ENCODE measurements at places on chromosomes 1 and 21.

- peak; percentile 51 for DNase-seq
These were observed 44.9 kb downstream of the EVA1C start for GRCh38 chr21:32457360-32457840.

DNA sequence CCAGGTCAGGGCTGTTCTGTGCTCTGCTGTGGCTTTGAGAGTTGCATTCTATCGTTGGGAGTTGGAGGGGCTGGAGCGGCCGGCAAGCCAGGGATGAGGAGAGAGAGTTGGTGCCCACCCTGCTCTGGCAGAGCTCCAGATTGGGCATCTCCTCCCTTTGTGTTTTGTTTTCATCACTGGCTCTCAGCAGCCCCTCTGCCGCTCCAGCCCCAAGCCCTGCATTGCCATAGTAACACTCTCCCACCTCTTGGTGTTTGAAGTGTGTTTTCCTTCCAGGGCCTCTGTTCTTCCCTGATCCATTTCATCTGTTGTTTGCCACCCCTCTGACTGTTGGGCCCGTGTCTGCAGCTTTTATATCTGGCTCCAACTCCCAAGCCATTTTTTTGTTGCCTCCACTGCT, 152.7 kb downstream of the URB2 start:
- DNase-seq, result no peak

DNA sequence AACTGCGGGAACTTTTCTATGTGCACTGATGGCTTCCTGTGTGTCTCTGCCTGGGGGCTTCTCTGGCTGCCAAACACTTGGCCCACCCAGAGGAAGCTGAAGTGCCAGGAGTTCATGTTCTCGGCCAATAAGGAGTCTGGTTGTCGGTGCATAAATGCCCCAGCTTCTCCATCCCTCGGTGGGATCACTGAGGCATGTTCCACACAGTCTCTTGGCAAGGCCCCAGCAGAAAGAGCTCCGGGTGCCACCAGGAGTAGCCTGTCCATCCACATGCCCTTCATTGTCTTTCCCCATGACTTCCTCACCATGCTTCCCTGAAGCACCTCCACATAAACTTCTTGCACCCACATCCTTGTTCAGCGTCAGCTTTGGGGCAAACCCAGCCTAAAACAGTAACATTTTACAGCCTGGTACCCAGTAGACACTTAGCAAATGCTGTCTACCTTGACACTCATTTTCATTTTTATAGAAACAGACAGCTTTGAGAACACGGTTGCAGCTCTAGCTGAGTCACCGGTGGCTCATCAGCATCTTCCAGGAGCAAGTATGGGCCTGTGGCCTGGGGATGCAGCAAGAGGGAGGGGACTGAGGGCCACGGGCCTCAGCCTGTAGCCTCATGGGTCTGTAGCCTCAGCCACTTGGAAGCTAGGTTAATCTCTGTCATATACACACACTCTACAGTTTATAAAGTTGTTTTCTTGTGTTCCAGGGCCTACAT, 14.8 kb upstream of the CDCP2 start:
- DNase-seq, result peak; percentile 10

- no peak for DNase-seq
These were observed 39.4 kb downstream of the CDC14A start for GRCh38 chr1:100391675-100392074.

- DNase-seq, result no peak
These were observed 32.2 kb downstream of the TRIM62 start for GRCh38 chr1:33149453-33150190.

GRCh38 chr1:71948561-71948960, 333.8 kb downstream of the NEGR1 start:
- no peak for DNase-seq

DNA sequence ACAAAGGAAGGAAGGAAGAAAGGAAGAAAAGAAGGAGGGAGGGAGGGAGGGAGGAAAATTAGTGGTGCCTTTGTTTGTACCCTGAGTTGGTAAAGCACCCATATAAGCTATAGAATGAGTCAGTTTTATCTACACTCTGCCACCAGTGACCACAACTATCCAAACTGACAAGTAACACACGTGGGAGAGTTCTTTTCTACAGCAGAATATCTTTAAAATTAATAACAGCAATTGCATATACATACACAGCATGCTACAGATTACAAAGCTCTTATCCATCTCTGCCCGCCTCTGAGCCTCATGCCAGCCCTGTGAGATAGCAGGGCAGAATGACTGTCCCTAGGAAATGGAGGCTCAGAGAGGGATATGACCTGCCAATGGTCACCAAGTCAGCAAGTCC, 20.3 kb downstream of the CDCP2 start:
- DNase-seq, result no peak

DNA sequence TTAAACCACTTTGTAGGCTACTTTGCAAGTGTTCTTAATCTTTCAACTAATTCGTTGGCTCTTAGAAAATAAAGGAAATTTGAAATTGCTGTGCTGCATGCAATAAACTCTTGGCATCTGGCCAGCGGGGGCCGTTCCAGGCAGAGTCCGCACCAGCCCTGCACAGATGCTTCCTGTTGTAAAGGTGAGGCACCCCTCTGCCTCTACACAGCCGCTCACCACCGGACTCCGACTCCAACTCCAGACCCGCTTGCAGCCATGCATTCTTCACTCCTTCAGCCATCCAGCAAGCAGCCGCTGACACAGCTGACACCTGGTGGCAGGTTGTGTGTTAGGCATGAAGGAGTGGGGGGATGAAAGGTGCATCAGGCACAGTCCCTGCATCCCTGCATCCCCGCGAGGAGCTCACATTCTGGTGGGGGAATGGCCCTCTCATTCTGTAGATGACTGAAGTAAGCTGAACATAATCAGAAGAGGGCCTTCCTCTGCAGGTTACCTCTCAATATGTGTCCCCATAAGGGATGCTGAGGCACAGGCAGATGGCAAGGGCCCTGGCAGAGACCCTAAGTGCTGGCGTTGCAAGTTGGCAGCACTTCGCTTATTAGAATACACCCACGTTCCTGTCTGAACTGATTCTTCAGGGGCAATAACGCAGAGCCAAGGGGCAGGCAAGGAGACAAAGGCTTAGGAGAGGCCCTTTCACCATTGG, 56.8 kb downstream of the GLIS1 start:
- peak; percentile 36 for DNase-seq

DNA sequence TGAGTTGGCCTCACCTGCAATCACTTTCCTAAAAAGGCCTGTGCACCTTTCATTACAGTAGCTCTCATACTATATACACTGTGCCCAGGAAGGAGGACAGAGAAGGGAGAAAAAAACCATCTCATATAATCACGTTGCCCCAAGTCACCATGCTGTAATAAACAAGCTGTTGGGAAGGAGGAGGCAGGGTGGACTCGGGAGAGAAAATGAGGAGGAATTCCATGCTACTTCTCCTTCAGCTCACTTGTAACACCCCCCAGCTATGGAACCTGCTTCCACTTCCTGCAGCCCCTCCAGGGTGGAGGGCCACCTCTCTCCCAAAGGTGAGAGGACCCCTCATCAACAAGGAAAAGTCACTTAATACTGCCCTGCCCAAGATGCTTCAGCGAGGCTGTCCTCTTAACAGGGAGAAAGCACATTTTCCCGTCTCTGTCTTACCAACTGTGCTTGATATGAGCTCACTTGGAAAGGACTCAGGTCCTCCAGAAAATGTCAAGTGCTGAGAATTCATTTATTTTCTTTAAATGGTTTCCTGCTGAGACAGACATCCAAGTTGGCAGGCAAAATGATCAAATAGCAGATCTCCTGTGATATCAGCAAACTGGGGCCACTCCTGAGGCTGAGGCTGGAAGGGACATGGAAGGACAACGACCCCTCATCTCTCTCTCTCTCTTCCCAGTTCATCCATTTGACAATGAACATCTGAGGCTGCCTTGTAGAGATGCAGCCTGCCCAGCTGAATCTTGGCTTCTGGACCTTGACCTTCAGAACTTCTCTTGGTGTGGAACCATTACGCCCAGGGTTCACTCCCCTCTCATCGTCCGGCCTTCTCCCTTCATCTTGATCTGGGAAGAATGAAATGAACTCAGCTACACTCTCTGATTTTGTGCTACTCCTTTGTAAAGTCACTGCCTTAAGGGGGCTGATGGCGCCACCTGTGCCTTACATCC, 54.0 kb downstream of the CAPN9 start:
- no peak for DNase-seq

DNA sequence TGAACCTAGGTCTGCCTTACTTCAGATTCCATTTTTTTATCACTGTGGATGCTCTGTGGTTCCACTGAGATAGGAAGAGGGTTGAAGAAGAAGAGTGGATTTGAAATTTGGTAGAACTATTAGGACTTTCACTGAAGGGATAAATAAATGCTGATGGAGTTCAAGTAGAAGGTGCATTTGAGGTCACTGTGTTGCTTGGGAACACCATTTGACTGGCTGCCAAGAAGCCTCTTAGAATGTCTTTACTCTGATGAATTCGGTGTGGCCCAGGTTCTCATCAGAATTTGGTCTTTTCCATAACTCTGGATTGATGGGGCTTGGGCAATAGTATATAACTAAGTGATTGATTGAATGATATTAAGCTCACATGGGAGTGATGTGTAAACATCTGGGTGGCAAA, 11.9 kb downstream of the XPR1 start:
- peak; percentile 45 for DNase-seq

- DNase-seq, result no peak
These were observed 461.9 kb downstream of the LRRIQ3 start for GRCh38 chr1:73736125-73736524.

- DNase-seq, result no peak
These were observed 121.4 kb upstream of the ZBTB40 start for GRCh38 chr1:22330092-22330759.

GRCh38 chr1:55670331-55671082, 455.3 kb upstream of the USP24 start:
- no peak for DNase-seq

DNA sequence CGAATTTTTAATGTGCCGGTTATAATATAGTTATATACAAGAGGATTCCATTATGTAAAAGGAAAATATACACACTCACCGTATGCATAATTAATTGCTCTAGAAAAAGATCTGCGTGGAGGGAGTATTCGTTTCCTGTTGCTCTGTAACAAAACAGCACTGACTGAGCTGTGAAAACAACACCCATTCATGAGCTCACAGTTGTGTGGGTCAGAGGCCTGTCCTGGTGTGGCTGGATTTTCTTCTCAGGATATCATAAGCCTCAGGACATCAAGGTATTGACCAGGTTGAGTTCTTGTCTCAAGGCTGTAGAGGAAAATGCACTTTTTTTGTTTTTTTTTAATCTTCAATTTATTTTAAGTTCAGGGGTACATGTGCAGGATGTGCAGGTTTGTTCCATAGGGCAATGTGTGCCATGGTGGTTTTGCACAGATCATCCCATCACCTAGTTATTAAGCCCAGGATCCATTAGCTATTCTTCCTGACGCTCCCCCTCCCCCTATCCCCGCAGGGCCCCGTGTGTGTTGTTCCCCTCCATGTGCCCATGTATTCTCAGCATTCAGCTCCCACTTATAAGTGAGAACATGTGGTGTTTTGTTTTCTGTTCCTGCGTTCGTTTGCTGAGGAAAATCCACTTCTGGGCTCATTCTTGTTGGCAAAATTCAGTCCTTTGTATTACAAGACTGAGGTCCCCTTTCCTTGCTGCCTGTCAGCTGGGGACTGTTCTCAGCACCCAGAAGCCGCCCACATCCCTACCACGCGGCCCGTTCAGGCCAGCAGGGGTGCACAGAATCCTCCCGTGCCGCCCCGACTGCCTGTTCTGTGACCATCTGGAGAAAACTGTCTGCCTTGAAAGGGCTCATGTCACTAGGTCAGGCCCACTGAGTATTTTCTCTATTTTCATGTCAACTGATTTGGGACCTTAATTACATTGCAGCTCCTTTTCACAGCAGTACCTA, 87.4 kb upstream of the ERRFI1 start:
- DNase-seq, result peak; percentile 16

DNA sequence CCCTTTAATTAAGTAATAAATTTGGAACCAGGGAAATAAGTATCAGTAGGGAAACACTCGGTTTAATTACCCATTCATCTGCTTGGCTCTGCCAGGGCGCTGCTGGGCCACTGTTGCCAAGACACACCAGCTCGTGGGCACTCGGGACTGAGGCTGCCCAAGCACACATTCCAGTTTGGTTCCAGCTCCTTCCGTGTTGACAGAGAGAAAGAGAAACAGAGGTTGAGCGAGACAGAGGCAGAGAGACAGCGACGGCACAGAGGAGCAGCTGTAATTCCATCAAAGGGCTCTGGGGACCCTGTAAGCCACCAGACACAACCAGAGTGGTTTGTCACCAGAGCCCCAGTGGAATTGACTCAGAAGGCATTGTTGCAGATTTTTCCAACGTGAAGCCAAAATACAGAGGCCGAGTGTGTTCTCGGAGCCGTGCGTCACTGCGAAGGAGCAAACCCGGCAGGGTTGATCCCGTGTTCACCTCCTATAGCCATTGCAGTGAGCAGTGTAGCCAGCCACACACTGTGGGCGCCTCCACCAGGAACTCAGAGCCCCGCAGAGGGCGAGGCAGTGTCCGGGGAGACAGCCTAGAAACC, 33.5 kb downstream of the SYF2 start:
- DNase-seq, result no peak

GRCh38 chr21:44872649-44873355, 688 bp downstream of the PTTG1IP start:
- peak; percentile 35 for DNase-seq

DNA sequence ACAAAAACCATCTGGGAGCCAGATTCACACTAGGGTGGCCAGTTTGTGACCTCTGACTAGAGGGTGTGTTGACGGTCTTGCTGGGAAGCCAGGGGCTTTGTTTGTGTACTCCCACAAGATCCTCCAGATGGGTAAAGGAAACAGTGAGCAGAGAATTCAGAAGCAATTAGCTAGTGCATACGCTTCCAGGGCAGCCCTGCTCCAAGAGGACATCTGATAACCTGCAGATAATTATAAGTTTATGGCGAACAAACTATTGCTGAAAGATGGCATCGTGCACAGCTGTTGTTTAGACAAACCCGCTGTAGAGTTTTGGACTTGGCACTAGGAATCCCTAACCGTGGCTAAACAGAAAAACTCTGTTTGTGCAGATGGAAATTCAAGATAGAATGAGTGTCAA, 326.4 kb downstream of the TGFB2 start:
- no peak for DNase-seq

DNA sequence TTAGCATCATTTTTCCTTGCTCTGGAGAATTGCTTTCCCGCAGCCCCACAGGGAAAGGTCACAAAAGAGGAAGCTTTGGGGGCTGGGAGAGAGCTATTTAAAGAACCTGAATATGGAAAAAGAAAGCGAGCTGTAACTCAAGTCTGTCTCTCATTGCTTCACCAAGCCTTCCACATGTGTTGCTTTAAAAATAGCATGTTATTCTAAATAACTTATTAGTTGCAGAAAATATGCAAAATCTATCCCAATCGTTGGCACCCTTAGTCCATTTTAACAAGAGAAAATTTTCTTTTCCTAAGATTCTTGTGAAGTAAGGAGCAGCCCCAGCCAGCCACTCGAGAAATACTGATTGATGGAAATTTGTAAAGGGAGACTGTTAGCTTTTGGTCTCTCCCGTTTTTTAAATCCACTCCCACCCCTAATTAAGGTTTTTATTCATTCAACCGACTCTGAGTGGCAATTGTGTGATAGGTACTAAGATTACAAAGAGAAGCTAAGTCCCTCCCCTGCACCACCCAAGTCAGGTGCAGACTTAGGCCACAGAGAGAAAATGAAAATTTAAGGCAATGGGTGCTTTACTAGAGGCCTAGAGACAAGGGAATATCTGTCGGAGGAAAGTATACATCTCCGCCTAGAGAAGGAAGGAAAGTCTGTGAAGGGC, 802 bp downstream of the CYP4X1 start:
- peak; percentile 11 for DNase-seq

- no peak for DNase-seq
These were observed 156.0 kb downstream of the GLUL start for GRCh38 chr1:182235604-182235951.

GRCh38 chr1:235011599-235012435, 116.8 kb downstream of the TOMM20 start:
- peak; percentile 97 for DNase-seq
